ENCODE measurements at places on chromosomes 7 and 10.

DNA sequence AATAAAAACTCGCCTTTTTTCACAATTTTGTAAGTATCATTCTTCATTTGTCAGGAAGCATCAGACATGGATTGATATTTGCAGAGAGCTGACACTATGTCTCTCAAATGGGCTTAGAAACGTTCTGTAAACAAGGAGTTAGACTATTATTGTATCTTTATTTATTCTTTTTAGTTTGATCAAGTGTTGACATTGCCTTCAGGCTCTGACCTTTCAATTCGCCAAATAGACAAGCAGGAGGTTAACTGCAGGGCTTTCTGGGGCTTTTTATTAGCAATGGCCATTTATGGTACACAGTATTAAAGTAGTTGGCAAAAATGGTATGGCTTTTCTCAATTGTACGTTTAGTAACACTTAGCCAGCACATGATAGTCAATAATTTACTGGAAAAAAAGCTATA, 221.7 kb downstream of the ZWINT start:
- no peak for DNase-seq

- no peak for DNase-seq
These were observed 6.6 kb upstream of the RHBDD2 start for GRCh38 chr7:75872073-75872782.

DNA sequence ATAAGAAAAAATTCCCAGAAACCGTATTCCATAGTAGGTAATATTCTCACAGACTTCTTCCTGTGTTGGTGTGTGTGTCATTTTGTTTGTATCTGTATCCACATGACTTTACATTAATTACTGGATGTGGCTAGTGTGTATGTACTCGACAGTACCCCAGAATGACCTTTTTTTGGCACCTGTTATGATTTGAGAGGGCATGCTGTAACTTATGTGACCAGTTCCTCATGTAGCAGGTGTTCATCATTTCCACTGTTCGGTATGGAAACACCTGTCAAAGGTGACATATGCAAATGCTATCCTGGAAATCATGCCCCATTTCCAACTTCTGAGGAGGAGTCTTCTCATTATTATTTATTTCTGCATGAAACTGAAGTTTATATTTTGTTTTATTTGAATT, 89.3 kb downstream of the ZMYND11 start:
- no peak for DNase-seq

- DNase-seq, result no peak
These were observed 1.0 kb downstream of the TNS3 start for GRCh38 chr7:47580811-47581331.

DNA sequence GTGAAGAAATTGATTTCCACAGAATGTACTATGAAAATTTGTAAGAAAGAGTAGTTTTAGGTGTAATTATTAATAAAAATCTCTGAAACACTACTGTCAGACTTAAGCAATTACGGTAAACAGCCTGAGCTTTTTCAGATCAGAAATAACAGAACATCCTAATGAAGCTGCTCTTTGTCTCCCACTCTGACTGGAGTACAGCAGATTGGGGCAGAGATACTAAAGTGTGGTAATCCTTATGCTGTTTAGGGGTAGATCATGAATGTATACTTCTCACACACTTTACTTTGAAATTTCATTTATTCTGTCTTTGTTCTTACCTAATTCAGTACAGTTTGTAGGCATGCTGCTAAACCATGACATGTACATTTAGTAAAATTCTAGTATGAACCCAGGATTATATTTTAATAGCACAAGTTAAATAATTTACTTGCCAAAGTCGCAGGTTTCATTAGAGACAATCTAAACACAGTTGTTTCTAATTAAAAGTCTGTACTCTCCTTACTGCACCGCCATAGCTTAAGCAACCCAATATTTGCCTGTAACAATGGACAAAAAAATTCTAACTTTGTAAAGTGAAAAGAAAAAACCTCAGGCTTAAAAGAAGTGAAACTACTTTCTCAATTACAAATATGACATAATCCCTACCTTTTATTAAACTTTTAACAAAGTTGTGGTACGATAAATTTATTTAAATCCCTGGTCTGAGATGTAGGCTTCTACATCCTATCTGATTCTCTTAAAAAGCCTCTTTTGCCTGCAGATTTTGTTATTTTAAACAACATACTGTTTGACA, 88.8 kb downstream of the KMT2E start:
- DNase-seq, result no peak

DNA sequence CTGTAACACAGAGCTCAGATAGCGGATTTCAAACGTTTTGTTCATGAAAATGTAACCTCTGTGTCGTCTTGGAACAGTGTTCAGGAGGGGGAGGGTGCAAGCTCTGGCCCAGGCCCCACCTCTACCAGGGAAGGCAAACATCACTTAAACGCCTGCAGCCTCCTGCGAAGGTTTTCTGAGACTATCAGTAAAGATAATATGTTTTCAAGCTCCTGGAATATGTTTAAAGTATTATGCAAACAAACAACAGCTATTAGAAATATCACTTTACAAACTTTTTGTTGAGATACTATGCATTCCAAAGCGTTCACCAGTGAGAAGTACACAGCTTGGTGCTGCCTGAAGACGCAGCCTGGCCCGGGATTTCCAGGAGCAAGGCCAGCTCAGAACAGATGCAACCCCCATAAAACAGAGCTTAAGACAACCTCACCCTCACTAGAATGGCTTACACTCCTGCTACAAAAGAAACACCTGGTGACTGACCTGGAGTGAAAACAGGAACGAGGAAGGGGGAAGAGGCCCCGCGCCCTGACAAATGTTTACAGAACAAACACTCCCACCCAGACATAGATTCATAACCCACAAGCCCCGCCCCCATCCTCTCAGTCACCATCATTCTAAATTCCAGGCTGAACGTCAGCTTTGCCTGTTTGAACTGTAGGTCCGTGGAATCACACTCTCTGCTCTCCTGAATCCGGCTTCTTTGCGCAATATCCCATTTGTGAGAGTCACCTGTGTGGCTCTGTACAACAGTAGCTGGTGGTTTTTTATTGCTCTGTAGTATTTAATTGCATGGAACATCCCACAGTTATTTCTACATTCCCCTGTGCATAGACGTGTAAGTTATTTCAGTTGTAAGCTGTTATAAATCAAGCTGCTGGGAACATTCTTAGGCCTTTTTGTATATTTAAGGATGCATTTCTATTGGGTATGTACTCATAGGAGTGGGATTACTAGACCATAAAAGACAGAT, 155.0 kb downstream of the PTPRN2 start:
- no peak for DNase-seq

- no peak for DNase-seq
These were observed 2.1 kb downstream of the CNNM2 start for GRCh38 chr10:102919992-102920739.

DNA sequence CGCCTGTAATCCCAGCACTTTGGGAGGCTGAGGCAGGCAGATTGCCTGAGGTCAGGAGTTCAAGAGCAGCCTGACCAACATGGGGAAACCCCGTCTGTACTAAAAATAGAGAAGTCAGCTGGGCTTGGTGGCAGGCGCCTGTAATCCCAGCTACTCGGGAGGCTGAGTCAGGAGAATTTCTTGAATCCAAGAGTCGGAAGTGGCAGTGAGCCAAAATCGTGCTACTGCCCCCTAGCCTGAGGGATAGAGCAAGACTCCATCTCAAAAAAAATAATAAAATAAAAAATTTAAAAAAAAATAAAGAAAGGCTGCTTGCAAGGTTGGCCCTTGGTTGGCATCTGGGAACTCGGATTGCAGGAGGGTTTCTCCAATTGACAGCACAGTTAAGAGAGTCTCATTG, 221.6 kb downstream of the DGKI start:
- no peak for DNase-seq

DNA sequence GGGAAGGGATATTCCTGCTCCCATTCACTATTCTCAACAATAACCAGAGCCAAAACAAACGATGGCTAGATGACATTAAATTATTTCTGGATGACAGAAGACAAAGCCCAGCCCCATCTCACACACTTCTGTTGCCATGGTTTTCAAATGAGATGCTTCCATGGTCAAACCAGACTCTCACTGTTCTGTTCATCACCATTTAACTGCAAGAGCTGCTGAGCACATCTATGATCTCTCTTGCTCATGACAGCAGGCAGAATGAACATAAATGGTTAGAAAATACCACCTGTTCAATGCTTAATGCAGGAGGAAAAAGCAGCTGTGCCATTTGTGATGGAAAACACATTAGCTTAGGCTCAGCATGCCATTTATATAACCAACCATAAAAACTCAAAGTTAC, 758.6 kb upstream of the ZWINT start:
- DNase-seq, result no peak

DNA sequence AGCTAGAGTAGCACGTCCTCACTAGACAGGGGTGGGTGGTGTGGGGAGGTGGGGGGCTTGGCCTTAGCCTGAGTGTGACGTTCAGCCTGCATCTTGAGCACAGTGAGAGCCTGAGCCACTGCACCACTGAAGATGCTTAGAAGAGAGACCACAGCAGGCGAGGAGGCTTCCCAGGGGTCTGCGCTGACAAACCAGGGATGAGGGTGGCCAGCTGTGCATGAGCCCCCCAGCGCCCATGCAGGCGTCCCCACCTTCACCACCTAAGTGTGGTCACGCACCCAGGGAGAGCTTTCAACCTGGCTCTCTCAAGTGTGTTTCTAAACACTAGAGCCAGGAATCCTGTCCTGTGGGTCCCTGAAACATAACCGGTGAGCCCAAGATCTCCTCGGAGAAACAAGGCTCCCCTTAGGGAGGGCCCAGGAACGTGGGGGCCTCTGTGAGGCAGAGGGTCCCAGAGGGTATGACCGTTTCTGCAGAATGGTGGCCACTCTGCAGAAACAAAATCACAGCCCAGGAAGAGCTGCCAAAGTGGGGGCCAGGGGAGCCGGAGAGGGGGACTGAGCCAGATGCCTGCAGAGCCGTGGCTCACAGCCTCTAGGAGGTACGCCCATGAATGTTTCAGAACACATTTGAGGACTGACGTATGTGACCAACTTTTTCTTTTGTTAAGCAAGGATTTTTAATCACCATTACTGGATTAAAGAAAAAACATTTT, 85.2 kb upstream of the INSIG1 start:
- no peak for DNase-seq

- DNase-seq, result no peak
These were observed 8.2 kb upstream of the BLVRA start for GRCh38 chr7:43750016-43750887.

- no peak for DNase-seq
These were observed 8.5 kb downstream of the SAP25 start for GRCh38 chr7:100565133-100565571.

DNA sequence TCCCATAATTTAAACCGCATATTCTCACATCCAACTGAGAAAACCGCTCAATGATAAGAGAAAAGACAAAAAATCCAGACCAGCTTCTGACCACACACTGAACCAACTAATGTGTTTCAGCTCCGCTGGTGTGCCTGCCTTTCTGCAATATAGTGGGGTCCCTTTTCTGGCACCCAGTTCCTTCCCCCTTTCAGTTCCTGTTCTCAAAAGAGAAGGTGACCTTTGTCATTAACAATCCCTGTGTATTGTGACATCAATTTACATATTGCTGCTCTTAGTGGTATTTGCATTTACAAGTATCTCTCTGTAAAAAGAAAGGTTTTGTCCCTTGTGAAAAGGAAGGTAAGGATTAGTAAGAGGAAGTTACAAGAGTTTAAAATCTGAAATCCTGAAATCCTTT, 1.4 kb downstream of the PPP1R17 start:
- DNase-seq, result no peak

- no peak for DNase-seq
These were observed 46.5 kb upstream of the LYZL2 start for GRCh38 chr10:30675791-30676718.

- DNase-seq, result no peak
These were observed 266.7 kb upstream of the PHF14 start for GRCh38 chr7:10706875-10707493.

Measured in cortex of kidney (tissue), 1 donor.